ENCODE measurements at places on chromosomes 6 and 20.

DNA sequence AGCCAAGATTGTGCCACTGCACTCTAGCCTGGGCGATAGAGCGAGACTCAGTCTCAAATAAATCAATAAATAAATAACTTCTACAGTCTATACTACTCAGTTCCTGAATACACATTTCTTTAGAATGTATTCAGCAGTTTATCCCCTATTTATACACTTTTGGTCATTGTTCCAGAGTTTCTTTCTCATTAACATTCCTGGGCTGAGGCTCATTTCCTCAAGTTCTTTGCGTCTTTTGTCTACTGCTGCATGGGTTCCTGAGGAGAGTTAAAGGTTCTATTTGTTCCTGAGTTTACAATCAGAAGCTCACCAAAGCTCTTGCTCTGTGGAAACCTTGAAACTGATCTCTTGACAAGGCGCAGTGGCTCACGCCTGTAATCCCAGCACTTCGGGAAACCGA, 37.7 kb upstream of the SASH1 start:
- DNase-seq = no peak

- no peak for DNase-seq
These were observed 298.4 kb upstream of the PRDM1 start for GRCh38 chr6:105787747-105788146.

- no peak for DNase-seq
These were observed 137.9 kb upstream of the NEDD9 start for GRCh38 chr6:11370191-11371018.

DNA sequence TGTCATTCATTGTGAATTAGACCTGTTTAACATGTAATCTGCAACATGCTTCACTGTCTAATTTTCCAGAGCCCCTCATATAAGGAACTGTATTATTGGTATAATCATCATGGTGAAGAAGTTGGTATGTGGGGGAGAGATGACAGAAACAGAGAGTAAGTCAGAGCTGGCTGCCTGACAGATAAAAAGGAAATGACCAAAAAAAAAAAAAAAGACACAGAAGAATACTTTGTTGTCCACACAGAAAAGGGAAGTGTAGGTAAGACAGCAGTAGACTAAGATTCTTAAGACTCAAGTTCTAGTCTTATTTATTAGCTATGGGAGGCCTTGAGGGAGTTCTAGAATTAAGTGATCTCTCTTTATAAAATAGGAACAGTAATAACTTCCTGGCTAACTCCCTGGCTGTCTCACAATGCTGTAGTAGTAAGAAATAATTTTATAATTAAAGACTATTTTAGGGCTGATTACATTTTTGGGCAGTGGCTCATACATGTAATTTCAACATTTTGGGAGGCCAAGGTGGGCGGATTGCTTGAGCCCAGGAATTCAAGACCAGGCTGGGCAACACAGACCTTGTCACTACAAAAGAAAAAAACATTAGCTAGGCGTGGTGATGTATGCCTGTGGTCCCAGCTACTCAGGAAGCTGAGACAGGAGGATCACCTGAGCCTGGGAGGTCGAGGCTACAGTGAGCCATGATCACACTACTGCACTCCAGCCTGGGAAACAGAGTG, 102.5 kb downstream of the PRL start:
- DNase-seq = no peak

GRCh38 chr6:42224222-42225028, 6.8 kb upstream of the MRPS10 start:
- DNase-seq = no peak

DNA sequence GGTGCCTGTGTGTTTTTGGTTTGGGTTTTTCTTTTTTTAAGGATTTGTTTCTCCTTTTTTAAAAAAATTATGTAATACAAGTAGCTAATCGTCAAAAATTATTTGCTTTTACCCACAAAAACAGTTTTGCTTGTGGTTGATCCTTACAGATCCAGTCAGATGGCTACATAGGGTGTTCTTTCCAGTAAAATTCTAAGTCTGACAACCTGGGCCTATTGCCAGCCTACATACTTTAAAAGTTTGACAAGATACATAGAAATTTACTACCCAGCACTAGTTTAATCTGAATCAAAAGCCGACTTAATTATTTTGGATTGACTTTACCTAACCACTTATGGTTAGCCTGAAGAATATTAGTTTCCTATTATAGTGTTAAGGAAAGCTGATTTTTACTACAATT, 2.1 kb upstream of the SOX4 start:
- no peak for DNase-seq

DNA sequence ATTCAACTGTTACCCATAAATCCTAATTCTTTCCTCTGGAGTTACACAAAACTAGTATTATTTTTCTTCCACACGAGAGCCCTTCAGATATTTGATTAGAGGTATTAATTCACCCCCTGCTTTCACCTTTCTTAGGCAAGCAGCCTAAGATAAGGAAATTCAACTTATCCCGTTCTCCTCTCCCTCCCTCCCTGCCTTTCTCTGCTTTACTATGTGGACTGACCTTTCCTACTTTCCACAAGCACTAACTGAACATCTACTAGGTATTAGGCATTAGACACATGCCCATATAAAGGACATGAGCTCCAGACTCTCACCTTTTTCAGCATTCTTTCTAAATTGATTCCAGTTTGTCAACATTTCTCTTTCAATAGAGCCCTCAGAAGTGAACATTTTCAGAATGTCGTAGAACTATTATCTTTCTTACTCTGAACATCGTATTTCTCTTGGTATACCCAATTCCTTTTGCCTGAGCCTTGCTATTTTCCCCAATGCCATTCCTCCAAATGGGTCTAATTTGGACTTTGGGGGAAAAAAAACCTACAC, 16.5 kb downstream of the ELOVL2 start:
- no peak for DNase-seq

GRCh38 chr6:21752054-21752811, 158.7 kb downstream of the SOX4 start:
- no peak for DNase-seq

DNA sequence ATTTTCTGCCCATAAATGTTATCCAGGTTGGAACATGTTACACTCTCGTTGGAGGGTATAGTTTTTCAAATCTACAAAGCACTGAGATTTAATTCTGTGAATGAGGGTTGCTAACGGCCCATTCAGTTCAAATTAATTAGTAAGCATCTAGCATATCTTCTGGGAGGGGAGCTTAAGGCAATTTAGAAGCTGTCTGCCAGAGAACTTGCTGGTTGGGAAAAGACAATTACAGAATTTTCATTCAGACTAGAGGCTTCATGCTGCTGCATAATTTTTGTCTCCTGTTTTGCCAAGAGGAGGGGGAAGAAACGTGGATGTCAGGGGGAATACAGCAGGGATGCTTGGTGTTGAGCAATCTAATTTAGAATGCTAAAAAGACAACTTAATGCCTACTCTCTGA, 268.3 kb upstream of the FAM83B start:
- no peak for DNase-seq

GRCh38 chr6:1003394-1004160, 308.3 kb upstream of the FOXQ1 start:
- DNase-seq = no peak

GRCh38 chr6:27448456-27448855, 24.4 kb downstream of the ZNF184 start:
- no peak for DNase-seq

- no peak for DNase-seq
These were observed 452.6 kb upstream of the SOX4 start for GRCh38 chr6:21140966-21141365.
